ENCODE measurements at places on chromosomes 5 and 9. TPM values are rescaled to one million over a fixed set of nuclear protein-coding genes. Genes with fewer than 3 reads are reported as not detected.

DNA sequence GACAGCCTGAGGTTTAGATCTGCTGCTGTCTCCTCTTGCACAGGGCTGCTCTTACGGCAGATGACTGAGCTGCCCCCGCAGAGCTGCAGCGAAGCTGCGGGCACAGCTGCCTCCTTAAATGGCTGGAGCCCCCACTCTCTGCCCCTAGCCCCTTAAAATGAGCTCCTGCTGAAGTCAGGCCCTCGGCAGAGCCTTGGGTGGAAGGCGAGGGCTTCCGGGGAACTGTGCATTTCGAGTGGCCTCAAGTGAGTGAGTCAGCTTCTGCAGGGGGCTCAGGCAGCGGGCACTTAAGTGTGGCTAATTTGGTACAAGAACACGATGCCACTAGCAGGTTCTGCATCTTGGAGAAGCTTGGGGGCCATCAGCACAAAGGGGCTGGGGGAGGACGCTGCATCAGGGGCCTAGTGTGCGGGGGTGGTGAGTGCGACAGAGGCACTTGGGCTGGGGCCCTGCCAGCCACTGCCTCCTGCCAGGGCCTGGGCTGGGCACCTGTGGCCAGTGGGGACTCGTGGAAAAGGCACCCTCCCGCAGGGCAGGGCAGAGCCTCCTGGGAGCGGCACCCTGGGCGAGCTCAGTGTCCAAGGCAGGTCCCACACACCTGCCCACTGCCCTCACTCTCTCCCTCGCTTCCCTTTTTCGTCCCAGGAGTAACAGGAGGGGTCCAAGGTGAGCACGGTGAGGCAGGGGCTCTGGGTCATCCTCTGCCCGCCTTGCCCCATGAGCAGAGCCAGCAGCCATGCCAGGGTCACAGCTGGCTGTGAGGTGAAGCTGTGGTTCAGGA, 28.8 kb upstream of the RNU6ATAC start:
- DNase-seq: no peak

Gene MARCOL
- not detected for total RNA-seq

Gene ISL1
- not detected for total RNA-seq

DNA sequence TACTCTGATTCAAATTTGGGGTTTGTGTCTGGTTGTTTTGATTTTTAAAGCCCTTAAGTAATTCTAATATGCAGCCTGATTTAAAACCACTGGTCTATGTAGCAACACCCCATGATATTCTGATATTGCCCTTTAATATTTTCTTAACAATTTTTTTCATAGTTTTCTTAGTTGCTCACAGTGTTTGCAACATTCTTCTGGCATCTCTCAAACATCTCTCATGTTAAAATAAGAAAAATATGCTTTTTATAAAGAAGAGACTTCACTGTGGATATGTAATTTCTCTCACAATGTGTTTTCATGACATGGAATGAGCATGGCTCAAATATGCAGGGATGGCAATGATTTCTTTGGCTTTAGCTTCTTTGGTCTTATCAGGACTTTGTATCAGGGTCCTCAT, 183.7 kb downstream of the TAF11L14 start:
- no peak for DNase-seq

Gene PCDHGB1
- 2.9 TPM for total RNA-seq

- DNase-seq: no peak
These were observed 41.0 kb downstream of the BASP1 start for GRCh38 chr5:17258431-17258830.

DNA sequence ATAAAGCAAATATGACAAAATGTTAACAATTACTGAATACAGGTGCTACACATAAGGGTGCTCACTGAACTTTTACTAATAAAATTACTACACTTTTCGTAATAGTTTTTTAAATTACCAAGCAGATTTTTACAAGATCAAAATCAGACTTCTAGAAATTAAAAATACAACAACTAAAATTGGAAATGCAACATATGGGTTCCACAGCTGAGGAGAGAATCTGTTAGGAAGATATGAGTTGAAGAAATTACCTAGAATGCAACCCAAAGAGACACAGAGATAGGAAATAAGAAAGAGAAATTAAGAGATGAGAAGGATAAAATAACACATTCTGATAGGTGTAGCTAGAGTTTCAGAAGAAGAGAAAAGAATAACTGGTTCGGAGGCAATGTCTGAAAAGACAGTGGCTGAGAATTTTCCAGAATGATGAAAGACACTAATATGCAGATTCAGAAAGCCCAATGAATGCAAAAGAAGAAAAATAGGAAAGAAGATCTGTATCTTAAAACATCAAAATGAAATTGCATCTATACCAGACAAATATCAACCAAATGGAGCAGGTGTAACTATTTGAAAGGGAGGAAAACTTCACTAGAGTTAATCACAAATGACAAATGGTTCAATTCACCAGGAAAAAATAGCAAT, 95.8 kb downstream of the MAPKAP1 start:
- no peak for DNase-seq

- DNase-seq: no peak
These were observed 13.8 kb upstream of the CCL28 start for GRCh38 chr5:43425983-43426382.

Measured in kidney (tissue), 22 donors.